ENCODE measurements at places on chromosomes 1 and 21.
A peak's percentile ranks its signal among the peaks of the same experiment; 100 is the strongest.

GRCh38 chr21:42840411-42841155, 38.8 kb downstream of the WDR4 start:
- DNase-seq, result no peak

DNA sequence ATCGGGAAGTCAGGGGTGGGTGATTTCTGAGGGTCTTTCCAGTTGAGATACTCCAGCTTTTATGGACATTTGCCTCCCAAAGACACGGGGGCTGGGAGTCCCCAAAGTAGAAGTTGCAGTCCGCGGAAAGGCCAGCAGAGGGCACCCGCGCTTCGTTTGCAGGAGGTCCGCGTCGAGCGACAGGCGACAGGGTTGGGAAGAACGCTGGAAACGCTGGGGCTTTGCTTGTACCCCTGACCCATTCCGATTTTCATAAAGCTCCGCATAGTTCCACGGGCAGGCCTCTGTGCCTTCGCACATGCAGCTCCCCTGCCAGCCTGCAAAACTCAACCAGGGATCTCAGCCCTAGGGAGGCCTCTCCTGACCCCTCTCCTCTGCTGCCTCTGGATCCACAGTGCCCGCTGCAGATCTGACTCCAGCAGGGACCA, 44.2 kb upstream of the LAPTM5 start:
- DNase-seq, result peak; percentile 63

GRCh38 chr1:144101397-144102045, 129.7 kb upstream of the FAM72C start:
- DNase-seq, result no peak

DNA sequence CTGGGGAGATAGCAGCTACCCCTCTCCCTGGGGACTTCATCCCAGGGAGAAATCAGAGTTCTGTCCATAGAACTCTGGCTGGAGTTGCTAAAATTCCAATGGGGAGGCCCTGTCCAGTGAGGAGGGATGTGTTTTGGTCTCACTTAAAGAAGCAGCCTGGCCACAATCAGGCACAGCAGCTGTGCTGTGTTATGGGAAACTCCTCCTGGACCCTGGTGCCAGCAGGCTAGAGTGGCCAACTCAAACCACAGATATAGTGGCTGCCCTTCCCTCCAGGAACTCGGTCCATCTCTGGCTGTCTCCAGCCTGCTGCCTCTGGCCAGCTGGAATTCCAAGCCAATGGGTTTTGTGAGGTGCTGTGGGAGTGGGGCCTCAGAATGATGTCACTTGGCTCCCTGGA, 37.4 kb upstream of the SAMD11 start:
- DNase-seq, result no peak

- DNase-seq, result no peak
Observed at GRCh38 chr21:33688353-33688752, 46.1 kb downstream of the ITSN1 start.

DNA sequence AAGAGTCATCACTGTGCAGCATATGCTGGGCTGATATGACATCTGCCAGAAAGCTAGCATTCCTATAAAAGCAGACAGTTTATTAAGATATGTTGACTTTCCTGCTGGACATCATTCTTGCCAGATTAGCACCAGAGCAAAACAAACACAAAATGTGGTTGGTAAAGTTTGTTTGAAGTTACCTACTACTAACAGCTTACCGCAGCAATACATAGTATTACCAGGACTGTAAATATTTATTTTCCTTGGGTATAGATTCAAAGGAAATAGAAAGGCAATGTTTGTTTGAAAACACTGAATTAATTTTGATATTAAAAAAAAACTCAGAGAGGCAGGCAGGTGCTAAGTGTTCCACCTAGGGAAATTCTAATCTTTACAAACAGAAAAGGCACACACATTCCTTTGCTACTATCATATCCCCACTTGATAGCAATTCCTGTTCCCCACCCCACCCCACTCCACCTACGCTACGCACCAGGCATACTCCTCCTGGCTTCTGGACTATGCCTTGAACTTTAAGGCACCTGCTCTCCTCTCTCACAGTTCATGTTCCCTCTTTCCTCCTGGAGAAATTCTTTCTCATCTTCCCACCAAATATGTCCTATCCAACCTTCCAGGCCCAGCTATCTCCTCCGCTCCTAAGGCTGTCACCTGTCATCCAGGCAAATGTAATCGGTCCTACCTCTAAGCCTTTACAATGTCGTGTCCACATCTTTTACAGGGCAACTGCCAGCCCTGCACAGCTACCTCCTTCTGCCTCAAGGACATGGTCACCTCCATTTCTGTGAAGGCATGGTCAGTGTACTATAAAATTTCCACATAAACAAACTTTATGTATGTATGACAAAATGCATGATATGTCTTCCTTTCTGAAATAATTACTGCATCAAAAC, 34.7 kb downstream of the PTPN14 start:
- no peak for DNase-seq

- DNase-seq, result peak; percentile 12
Observed at GRCh38 chr1:245332513-245332912, 177.7 kb downstream of the KIF26B start.

GRCh38 chr1:56331207-56331891, 248.0 kb downstream of the PLPP3 start:
- no peak for DNase-seq

All from Kasumi-1 (cell line).